ENCODE measurements at places on chromosomes 3 and 15.
A peak's percentile ranks its signal among the peaks of the same experiment; 100 is the strongest.

GRCh38 chr3:82084824-82085223, 323.4 kb upstream of the GBE1 start:
- DNase-seq, result no peak

DNA sequence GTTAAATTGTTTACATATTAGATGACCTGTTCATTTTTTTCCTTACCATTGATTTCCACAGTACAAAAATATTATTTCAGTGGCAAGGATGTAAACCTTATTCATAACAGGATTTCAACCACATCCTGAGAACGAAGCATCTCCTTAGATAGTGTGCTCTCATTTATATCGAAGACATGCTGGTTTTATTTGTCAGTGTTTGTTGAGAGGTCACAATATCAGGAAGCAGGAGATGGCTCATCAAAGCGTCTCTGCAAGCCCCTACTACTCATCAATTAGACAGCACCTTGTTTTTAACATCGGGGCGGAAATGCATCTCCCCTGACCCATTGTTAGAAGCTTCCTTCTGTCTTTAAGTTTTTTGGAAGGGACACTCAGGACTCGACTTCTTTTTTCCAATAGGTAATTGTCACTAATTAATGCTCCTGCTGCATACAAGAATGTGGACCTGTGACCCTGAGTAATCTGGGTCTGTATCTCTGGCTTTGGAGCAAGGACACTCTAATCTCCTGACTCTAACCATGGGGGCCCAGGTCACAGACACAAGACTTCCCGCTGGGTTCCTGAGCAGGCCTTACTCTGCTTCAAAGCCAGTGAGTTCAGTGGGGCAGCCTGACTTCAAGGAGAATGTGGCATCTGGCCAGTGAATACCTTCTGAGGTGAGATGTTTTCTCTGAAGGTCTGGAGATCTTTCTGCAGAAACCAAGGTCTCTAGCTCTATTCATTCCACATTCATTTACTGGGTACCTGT, 50.3 kb downstream of the MECOM start:
- DNase-seq, result no peak

- DNase-seq, result no peak
Observed at GRCh38 chr3:5727743-5728484, 540.4 kb downstream of the EDEM1 start.

DNA sequence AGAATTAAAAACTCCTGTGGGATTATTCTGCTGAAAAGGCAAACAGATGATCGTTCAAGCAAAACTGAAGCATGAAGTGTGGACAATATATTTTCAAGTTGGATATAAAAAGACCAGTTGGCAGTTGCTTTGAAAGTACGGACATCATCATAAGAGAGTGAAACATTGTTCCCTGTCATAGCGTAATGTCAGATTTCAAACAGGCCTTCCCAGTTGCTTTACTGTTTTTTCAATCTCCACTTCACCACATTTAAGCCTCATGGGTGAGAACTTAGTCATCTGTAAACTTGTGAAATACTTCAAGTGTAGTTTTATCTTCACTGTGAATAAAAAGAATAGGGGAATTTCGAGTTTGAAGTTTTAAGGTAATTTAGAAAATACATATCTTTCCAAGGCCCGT, 435.1 kb upstream of the CNTN3 start:
- no peak for DNase-seq

GRCh38 chr3:188488801-188489200, 334.8 kb downstream of the LPP start:
- no peak for DNase-seq

GRCh38 chr15:49625460-49626036, 4.7 kb downstream of the DTWD1 start:
- DNase-seq, result no peak

DNA sequence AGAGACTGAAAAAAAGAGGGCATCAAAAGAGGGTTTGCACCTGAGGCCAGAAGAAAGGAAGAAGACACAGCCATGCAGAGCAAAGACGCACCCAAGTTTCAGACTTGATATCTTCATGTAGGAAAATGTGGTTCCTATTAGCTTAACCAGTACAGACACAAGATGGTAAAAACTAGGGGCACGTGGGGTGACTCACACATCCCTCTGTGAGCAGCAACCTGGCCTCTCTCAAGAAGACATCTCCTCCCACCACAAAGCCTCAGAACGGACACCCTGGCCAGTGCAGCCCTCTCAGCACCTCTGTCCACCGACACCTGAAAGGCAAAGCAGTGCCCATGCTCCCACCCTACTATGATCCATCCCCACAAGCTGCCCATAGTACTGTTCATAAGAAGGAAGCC, 33.3 kb downstream of the GLB1 start:
- DNase-seq, result peak; percentile 83

- no peak for DNase-seq
Observed at GRCh38 chr15:35194296-35194695, 109.2 kb upstream of the NANOGP8 start.

DNA sequence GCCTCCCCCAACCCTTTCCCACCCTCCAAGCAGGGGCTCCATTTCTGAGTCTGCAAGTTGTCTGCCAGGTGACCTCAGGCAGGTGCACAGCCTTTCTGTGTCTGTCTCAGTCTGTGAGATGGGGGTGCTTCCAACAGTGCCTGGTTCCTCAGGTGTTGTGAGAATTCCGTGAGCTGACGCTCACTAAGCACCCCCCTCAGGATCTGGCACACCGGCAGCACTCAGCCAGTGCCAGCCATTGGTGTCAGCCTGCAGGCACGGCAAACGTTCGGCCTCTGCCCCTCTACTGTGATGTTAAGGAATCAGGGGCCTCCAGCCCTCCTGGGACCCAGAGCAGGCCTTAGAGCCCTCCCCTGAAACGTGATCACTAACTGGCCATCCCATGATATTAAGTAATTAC, 2.4 kb downstream of the KLF15 start:
- DNase-seq, result no peak

- DNase-seq, result no peak
Observed at GRCh38 chr15:73928971-73929627, 2.8 kb downstream of the LOXL1 start.

- no peak for DNase-seq
Observed at GRCh38 chr3:50605901-50606326, 5.7 kb downstream of the CISH start.

DNA sequence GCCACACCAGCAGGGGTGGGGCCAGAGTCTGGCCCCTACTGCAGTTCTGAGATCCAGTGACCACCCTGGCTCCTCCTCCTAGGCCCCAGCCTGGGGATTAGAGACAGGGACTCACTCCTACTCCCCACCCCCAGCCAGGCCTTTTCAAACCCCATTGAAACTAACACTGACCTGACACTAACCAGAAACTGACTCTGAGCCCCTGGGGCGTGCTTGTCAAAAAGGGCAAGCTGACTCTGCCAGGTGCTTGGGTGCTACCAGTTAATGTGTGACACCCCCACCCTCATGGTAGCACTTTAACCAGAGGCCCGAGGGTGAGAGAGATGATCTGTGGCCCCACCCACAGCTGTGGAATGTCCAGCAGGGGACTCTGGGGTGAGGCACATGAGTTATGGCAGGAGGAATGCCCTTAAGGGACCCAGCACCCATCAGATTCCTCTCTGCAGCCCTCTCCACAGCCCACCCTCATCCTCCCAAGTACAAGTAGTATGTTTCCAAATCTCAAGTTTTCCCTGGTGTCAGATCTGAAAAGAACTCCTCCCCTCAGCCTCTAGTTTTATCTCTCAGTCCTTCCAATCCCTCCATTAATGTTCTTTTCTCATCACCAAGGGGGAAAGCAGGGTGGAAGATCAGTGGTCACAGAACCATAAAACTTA, 1.4 kb downstream of the PTH1R start:
- no peak for DNase-seq

DNA sequence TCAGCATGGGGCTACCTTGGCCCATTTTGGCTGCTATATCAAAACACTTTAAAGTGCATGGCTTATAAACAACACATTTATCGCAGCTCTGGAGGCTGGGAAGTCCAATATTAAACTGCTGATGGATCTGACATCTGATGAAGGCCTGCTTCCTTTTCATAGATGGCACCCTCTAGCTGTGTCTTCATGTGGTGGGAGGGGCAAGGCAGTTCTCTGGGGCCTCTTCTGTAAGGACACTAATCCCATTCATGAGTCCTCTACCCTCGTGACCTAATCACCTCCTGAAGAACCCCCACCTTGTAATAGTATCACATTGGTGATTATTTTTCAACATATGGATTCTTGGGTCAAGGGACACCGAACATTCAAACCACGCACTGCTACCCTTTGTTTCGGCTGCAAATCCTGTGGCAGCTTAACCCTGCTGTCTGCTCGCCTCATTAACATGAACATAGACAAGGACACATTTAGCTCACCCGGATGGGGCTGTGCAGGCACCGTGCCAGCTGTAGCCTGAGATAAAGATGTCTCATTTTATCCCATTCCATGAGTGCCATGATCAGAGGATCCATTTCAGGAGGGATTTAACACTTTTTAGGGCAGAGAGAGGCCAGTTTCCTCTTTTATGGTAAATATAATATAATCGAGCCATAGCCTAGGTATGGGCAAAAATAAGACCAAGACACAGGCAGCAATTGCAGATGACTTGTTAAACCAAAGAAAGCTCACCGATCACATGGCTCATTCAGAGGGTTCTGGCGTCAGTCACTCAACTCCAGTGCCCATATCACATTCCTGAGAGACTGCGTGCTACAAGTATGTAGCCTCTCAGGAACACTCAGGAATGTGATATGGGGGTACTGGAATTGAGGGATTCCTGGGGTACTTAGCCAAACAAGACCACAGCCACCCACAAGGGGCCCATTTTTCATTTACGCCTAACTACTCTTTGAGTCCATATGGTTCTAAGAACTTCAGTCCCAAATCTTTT, 251.1 kb upstream of the ST8SIA2 start:
- no peak for DNase-seq

GRCh38 chr3:11331101-11331500, 58.9 kb downstream of the ATG7 start:
- no peak for DNase-seq

GRCh38 chr3:45153658-45154437, 7.7 kb upstream of the CDCP1 start:
- DNase-seq, result no peak

DNA sequence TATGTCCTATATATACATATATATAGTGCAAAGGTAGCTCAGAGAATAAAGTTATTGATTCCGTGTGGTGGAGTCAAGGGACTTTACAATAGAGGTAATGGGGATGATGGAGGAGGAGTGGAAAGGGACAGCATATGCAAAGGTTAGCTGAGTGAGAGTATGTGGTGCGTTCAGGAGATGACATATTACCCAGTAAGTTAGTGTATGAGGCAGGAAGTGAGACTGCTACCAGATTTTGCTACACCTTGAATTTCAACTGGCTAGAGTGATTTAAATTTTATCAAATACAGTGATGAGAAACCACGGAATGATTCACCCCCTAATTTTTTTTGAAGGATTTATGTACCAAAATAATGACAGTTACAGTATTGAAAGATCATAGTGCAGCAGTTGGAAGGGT, 2.8 kb downstream of the ACTL6A start:
- DNase-seq, result peak; percentile 18

GRCh38 chr3:142127941-142128658, 21.2 kb downstream of the TFDP2 start:
- DNase-seq, result no peak

- no peak for DNase-seq
Observed at GRCh38 chr3:100769693-100770092, 60.4 kb downstream of the TFG start.

GRCh38 chr3:147924755-147925154, 515.6 kb downstream of the ZIC1 start:
- DNase-seq, result no peak

DNA sequence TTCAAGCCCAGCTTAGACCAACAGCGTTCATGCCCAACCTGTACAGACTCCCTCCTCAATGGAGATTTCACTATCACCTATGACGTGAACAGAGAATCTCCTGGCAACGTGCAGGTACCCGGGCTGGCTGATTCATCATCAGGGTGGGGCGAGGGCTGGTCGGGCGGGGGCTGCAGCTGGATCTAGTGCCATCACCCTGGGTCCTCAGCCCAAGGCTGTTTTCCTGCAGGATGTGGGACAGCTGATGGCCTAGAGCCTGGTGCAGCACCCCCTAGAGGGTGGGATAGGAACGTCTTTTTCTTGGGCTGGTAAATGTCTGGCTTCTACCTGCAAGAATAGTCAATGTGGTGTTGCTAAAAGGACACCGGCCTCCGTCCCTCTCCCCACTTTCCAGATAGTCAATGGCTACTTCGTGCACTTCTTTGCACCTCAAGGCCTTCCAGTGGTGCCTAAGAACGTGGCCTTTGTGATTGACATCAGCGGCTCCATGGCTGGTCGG, 4.4 kb downstream of the ITIH3 start:
- peak; percentile 51 for DNase-seq

DNA sequence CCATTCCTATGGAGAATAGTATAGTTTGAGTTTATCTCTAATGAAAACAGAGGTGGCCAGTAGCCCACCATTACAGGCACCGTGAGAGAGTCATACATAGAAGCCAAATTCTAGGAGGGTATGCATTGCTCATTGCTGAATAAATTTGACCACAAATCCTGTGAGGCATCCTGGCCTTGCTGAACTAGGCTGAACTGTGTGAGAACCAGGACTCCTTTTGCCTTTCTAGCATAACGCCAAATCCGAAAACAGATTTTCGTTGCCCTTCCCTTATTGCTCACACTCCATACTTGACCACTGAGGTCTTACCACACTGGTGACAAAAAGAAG, 50.4 kb downstream of the SLC2A2 start:
- DNase-seq, result no peak

DNA sequence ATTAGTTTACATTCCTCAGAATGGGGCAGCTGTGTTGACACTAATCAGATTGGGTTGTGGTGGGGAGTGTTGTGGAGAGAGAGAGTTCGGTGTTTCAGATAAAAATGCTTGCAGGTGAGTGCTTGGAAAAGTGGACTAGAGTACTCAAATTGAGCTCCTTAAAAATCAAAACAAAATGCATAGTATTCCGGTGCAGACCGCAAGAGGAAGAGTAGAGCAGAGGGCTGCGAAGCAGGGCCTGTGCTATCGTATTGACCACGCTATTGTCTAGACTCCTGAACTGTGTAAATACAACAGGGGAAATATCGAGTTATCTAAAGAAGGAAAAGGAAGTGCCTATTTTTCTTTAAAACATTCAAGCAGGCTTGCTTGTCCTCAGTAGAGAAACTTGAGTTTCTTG, 159.5 kb downstream of the TP63 start:
- no peak for DNase-seq

DNA sequence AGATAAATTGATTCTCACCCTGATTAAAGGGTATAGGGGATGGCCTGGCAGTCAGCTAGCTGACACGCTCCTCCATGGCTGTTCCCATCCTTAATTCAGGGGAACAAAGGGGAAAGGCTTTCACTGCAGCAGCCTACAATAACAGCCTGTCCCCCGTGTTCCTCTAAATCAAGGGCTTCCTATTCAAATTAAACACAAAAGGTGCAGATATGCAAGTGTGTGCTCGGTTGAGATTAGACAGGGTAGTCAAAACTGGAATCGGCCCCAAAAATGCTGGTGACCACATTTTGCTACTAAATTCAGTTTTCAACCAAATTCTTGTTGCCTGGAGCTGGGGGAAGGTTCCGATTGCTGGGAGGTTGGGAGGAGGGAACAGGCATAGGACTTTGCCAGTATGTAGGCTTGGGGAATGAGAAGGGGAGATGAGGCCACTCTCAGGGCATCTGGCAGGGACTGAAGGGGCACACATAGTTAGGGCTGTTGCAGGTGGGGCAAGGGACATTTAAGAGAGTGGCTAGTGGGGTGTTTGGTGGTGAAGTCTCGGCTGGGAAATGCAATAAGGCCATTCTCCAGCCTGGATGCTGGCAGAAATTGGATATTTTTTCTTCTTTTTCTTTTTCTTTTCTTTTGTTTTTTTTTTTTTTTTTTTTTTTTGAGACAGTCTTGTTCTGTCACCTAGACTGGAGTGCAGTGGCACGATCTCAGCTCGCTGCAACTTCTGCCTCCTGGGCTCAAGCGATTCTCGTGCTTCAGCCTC, 32.9 kb upstream of the CTSH start:
- DNase-seq, result no peak

- no peak for DNase-seq
Observed at GRCh38 chr15:90020021-90020735, 19.1 kb downstream of the ZNF710 start.
